ENCODE measurements at places on chromosomes 6 and 20.
A peak's percentile ranks its signal among the peaks of the same experiment; 100 is the strongest.

- no peak for DNase-seq
These were observed 155.1 kb downstream of the EYA2 start for GRCh38 chr20:47049771-47050170.

GRCh38 chr6:150813993-150814359, 51.5 kb upstream of the MTHFD1L start:
- no peak for DNase-seq

- DNase-seq = no peak
These were observed 744 bp downstream of the RIOK1 start for GRCh38 chr6:7390226-7390878.

DNA sequence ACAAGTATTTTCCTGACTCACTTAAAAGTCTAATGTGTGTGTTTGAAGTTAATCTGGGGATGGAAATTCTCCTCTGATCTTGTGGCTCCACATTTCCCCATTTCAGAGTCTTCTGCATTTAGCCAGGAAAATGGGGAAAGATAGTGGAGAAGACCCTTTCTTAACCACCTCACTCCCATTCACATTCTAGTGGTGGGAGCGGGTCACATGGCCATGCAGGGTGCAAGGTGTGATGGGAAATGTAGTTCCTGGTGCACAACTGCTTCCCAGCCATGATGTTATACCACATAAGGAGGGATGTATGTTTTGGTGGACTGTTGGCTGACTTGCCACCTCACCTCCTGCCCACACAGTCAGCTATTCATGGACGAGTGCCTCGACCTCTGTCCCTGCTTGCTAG, 61.8 kb downstream of the BANF2 start:
- no peak for DNase-seq

- peak; percentile 53 for DNase-seq
These were observed 109.3 kb upstream of the EYA4 start for GRCh38 chr6:133131621-133132465.

- no peak for DNase-seq
These were observed 1590.1 kb downstream of the HACE1 start for GRCh38 chr6:103269581-103269980.

GRCh38 chr6:154122195-154122925, 83.3 kb downstream of the OPRM1 start:
- DNase-seq = no peak
